Stimulated activated CD4-positive, alpha-beta T cell treated with anti-CD3 and anti-CD28 coated beads, TNF-alpha, amount 100 ng/mL, for 48 hours (primary cell): ENCODE measurements at places on chromosomes 4 and X.

- no peak for DNase-seq
Measured at GRCh38 chrX:19070555-19070994, 51.7 kb downstream of the ADGRG2 start.

DNA sequence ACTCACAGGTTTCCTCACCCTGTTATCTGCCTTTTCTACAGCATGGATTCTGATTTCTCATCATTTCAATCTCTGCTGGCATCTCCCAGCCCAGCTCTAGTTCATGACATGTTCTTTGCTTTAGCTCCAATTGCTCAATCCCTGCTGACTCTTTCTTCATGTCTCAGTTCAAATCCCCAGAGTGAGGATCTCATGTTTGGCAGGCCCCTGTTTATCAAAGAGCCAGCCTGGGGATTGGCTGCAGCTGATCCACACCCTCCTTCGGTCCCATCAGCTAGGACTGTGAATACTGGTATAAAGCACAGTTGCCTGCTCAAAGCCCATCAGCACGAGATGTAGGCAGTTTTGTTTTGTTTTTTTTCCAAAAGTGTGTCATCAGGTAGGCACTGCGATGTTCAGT lies 14.4 kb upstream of the CC2D2A start:
- no peak for DNase-seq

DNA sequence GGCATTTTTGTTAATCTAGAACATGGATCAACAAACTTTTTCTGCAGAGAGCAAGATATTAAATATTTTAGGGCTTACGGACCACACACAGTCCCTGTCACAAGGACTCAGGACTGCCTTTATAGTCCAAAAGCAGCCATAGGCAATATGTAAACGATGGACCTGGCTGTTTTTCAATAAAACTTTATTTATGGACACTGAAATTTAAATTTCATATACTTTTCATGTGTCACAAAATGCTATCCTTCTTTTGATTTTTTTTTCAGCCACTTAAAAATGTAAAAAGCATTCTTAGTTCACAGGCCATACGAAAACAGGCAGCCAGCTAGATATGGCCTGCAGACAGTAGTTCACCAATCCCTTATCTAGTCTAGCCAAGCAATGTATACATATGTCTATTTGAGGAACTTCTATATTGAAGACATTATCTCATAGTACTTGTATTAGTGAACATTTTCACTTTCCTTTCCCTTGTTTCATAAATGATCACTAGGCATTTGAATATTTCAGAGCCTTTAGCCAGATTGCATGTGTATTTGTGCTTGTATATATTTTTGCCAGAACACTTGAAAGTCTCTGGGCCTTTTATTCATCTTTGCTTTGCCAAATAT lies 350.9 kb downstream of the RPA4 start:
- DNase-seq, result no peak

GRCh38 chr4:122623637-122624166 lies 2.8 kb upstream of the IL21 start:
- no peak for DNase-seq

DNA sequence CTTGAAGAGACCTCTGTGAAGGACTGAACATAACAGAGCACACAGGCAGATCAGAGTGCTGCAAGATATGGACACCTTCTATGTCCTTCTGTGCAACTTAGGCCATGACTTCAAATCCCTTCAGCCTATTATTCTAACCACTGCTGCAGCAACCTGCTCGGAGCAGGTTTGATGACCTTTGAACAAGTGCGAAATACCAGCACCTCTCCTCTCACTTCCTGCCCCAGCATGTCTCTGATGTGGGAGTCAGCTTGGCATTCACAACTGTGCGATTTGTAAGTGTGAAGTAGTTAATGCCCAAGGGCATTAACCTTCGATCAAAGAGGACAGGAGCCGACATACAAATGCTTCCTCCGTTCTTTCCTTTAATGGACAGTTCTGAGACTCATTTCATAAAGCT lies 1.6 kb upstream of the EXOC1 start:
- DNase-seq, result no peak

DNA sequence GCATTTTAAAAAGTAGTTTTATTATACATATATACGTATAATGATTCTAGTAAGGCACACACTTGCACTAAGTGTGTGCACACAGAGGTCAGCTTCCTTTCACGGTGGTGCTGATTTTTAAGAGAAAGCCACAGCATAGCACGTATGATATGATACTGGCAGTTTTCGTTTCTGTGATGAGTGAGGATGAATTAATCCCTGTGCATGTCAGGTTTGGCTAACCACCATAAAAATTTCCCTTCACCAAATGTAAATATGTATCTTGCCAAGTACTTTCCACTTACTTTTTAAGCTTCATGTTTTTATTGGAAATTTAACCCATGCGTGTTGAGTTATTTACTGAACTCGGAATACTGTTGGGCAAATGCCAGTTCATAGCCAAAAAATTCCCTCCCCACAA lies 84.6 kb downstream of the SYNPO2 start:
- DNase-seq, result no peak

DNA sequence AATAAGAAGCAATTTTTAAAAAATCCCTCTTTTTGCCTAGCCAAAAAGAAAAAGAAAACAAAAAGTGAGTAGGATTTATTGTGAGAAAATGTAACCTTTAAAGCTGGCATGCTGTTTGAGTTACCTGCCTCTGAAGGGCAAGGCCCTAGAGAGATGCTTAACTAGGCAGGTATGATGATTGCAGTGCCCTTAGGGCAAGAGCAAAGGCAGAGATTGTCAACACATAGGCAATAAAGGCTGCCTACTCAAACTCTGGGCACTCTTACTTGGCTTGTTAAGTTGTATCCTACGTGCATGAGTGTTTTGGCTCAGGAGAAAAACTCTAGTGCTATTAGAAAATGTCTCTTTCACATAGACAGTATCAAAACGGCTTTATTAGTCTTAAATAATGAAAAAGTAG lies 306.0 kb downstream of the RPA4 start:
- DNase-seq, result no peak

- DNase-seq, result no peak
Measured at GRCh38 chr4:88967883-88968331, 89.1 kb downstream of the FAM13A start.

GRCh38 chrX:45842207-45842925 lies 641.7 kb upstream of the DIPK2B start:
- DNase-seq, result no peak

- no peak for DNase-seq
Measured at GRCh38 chrX:48936429-48937053, 17.7 kb upstream of the PIM2 start.

- DNase-seq, result no peak
Measured at GRCh38 chrX:108439961-108440696, 491 bp downstream of the COL4A5 start.

DNA sequence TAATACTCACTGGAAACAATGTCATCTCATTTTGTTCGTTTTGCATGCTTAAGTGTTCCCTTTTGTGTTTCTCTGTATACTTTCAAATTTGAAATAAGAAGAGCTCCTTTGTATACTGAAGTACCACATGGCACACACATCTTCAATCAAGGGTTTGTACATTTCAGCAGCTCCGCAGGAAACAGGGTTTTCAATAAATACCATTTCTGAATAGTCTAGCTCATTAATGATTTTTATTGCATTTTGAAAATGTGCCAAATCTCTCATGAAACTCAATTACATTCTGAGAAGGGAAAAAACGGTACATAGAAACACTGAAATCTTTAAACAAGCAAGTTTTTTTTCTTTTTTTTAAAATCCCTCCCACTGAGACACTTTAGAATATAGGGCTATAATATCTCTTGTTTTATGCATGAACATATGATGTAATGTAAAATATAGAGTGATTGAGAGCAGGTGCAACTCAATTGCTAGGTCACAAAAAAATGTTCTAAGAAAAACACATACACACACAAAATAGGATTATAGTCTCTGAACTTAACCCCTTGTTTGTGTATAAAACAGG lies 914.2 kb upstream of the PCDH7 start:
- DNase-seq, result no peak

DNA sequence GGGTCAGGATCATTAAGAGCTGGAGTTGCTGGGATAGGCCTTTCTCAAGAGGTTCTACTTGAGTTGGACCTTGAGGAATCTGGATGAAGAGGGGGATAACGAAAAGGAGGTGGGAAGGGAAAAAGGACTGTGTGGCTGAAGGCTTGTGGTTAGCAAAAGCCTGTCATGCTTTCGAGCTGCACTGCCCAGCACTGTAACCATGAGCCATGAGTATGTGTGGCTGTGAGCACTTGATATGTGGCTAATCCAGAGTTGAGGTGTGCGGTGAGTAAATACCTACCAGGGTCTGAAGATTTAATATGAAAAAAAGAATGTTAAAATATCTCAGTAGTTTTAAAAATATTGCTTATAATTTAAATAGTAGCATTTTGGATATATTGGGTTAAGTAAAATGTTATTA lies 11.4 kb downstream of the TMEM165 start:
- DNase-seq, result no peak

DNA sequence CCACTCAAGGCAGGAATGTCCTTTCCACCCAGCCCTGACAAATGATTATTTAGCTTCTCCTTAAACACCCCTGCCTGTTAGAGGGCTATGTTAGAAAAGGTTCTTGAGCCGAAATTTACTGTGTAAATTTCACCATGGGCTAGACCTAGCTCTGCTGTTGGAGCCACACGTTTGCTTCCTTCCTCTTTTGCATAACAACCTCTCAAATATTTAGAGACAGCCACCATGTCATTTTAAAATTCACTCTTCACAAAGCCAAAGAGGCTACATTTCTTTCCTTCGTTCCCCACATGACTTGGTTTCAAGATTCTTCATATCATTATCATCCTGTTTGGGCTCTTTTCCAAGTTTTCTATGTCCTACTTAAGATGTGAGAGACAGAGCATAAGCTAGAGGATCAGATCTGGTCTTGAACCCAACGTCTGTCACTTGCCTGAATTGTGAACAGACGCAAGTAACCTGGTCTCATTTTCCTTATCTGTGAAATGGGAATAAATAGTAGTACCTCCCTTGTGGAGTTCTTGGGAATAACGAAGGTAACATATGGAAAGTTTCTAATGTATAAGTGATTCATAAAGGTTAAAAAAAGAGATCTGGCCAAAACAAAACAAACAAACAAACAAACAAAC lies 6.7 kb downstream of the DOCK11 start:
- no peak for DNase-seq

- no peak for DNase-seq
Measured at GRCh38 chr4:12852338-12853307, 631.5 kb downstream of the RAB28 start.

DNA sequence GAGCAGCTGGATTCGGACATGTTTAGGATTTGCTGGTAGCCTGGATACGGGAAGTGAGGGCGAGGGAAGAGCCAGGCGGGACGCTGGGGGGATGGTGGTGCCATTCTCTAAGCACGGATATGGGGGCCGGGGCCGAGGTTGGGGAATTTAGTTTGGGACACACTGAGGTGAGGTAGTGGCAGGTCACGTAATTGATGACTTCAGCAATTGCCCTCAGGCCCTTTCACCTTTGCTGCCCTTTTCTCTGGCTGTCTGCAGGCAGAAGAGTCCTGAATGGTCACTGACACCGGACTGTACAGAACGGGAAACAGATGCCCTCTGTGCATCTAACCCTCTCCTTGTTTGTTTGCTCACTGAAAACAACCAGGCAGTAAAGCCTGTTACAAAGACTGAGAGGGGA lies 16.9 kb upstream of the HMGB3 start:
- DNase-seq, result no peak

DNA sequence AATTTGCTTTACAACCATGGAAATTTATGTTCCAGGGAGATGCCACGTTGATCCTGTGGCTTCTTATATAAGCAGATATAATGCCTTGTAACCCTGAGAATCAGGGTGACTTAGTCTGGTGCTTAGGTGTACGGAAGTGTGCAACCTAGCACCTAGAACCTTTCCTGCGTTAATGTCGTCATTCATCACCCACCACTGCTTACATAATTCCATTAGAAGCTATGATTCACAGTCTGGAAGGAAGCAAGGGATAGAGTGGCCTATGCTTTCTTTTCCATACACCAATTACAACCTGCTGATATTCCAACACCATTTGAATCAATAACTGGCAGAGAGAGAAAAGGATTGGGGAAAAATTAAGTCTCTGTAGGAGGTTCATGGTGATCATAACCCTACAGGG lies 17.3 kb upstream of the CXCL8 start:
- no peak for DNase-seq

DNA sequence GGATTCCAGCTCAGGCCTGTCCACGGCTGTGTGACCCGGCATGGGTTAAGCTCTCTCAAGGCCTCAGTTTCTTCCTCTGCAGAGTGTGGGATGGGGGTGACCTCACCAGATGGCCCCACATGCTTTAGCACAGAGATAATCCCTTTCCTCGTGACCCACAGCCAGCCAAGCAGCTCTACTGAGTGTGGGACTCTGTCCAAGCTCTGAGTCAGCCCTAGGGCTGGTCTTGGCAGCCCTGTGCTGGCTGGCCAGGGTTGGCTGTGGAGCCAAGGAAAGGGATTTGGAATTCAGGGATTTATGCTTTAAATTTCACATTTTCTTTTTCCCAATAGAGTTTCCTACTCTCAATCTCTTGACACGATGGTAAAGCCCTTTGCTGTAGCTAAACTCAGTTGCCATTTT lies 19.7 kb upstream of the SPON2 start:
- DNase-seq, result no peak

DNA sequence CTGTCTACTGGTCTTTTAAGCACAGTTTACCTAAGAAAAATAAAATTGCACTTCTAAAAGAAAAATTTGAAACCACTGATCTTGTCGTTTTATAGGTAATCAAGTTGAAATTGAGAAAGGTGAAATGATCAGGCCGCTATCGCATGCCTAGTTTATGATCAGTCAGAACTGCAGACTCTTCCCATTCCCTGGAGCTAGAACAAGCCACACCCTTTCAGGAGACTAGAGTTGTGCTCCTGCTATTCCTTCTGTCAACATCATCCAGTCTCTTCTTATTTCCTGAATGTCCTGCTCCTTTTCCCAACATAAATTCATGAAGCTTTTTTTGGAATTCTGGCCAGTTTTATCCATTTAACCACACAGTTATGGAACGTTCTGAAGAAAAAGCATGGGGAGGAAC lies 135.1 kb downstream of the SLC7A11 start:
- DNase-seq, result no peak

DNA sequence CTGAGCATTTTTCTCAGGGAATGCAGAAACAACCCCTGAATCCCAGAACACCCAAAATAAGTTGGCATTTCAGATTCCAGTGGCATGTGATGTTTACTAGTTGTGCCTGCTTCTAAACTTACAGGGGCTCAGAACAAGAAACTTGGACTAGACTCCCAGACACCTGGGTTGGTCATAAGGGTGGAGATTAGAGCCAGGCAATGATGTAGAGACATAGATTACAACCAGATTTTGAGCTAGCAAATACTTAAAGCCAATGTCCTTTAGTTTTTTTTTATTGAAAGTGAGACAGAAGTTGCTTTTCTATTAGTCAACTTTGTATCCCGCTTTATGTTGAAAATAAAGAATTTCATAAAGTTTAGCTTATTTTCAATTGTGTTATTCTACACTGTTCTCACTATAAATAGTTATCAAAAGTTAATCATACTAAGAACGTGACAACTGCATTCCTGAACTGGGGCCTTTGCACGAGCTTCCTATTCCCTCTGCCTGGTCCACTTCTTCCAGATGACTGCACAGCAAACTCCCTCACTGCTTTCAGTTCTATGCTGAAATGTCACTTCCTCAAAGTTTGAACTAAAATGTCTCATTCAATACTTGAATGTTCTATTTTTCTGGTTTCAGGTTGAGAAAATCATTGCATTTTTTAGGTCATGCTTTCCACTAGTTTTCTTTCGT lies 224.7 kb upstream of the PPP1R2C start:
- DNase-seq, result no peak
